ENCODE measurements at places on chromosomes 16 and 17.

- no peak for DNase-seq
These were observed 4.0 kb upstream of the ZC3H18 start for GRCh38 chr16:88566158-88566557.

GRCh38 chr16:66344533-66345145 lies 21.9 kb upstream of the CDH5 start:
- DNase-seq: no peak

DNA sequence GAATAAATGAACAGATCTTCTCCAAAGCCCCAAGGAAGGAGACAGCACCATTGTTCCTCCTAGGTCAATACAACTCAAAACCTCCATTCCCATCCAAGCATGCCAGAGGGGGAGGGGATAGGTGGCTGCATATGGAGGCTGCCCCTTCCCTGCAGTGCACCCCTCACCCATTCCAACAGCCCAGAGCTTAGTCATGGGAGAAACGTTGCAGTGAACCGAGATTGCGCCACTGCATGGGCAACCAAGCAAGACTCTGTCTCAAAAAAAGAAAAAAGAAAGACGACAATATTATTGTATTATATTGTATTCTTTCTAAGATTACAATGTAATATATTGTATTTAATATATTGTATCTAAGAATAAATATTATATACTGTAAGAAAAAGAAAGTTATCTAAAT lies 36.4 kb upstream of the CD300E start:
- DNase-seq: no peak

DNA sequence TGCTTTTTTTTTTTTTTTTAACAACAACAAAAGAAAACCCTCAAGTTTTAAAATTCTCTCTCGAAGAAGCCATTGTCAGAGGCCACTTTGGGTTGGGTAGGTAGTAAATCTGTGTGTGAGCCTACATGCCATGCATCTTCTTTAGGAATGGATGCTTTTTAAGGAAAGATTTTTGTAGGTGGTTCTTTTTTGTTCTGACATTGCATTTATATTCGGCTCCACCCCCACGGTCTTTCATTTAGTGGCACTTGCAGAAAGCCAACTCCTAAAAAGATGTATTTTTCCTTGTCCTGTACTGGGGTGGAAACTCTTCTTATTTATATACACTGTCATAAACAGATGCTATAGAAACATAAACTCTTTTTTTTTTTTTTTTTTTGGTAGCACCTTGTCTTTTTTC lies 35.1 kb downstream of the KCNJ2 start:
- no peak for DNase-seq

DNA sequence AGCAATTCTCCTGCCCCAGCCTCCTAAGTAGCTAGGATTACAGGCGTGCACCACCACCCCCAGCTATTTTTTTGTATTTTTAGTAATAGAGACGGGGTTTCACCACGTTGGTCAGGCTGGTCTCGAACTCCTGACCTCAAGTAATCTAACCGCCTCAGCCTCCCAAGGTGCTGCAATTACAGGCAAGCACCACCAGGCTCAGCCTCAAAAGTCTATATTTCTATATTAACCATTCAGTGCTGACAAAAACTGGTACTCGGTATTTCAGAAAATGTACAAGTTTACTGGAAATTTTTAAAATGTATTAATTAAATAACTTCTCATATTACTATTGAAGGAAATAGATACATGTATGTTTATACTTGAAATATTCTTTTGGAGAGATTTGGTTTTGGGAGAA lies 1.4 kb upstream of the HEXD start:
- no peak for DNase-seq

GRCh38 chr17:80499560-80499959 lies 23.2 kb upstream of the NPTX1 start:
- no peak for DNase-seq

- no peak for DNase-seq
These were observed 6.8 kb upstream of the CCL3L1 start for GRCh38 chr17:36203335-36203734.

DNA sequence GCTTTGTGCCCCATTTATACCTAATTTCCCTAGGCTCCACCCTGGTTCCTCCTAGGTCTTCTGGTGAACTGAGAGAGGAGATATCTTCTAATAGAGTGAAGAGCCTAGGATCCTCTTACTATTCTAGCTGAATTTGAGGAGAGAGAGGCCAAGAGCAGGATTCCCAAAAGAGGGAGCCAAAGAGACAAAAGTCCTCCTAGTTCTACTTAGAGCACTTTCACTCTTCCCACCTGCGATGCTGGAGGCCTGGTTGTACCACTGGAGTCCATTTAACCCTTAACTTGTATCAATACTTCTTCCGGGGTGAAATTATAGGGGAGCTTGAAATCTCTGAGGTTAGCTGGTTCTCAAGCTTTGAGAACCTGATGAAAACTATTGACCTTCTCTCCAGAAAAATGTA lies 3.4 kb upstream of the SSH2 start:
- no peak for DNase-seq

GRCh38 chr17:18039535-18040260 lies 490 bp downstream of the GID4 start:
- peak; percentile 29 for DNase-seq

- no peak for DNase-seq
These were observed 3.7 kb downstream of the CDH1 start for GRCh38 chr16:68740628-68741346.

DNA sequence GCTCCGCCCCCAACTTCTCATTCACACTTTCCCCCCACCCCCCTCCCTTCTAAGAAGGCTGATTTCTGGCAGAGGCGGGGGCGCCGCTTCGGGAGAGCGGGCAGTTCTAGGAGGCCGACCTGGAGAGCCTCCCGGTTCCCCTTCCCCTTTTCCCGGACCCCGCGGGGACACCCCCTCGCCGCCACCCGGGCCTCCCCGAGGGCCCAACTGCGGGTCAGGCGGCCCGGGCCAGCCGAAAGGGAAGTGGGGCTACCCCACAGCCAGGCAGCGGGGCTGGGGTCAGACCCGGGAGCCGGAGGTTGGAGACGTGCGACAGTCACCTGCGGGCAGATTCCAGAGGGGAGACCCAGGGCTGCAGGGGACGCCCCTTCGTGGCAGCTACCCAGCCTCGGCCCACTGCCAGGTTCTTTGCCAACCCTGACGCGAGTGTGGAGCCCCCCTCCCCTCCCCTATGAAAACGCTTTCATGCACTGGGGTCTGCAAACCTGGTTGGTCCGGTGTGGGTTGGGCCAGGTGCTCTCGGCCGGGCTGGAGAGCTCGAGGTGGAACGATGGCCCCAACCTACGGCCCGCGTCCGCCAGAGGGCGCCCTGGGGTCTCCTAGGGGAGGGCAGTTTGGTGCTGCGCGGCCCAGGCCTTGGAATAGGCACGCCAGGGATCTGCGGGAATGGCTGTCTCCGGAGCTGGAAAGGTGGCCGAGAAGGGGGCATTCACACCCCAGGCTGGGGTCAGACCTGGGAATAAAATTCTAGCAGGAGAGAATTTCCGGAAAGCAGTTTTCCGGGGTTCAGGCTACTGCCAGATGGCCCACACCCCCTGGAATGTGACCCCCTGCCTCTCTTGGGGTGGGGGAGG lies 721 bp upstream of the SOCS3 start:
- DNase-seq: peak; percentile 91

DNA sequence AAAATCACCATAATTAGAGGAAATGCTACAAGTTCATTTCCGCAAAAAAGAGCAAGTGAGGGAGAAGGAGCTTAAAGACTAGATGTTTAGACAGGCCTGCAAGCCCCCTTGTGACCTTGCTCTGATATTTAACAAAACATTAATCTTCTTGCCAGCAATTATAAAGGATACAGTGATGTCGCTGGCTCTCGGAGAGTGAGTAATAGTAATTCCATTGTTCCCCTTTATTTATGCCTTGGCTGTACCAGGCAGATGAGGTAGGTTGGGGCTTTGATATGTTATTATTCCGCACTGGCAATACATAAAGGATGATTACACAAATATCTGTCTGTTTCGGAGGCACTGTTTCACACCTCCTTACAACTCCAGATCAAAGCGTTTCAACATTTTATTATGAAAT lies 204.8 kb upstream of the SALL1 start:
- no peak for DNase-seq

DNA sequence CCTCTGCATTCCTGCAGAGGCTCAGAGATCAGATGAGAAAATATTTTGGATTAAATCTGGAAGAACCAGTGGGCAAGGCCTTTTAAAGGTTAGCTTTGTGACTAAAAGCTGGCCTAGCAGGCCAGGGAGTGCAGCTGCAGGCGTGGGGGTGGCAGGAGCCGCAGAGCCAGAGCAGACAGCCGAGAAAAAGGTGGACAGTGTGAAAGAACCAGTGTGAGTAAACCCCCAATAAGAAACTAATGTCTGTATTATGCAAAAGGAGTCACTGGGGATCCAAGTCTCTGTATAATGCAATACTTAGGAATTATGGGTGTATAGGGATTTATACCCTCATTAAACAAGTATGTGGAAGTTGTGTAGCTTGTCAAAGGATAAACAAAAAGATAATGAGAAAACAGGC lies 21.4 kb upstream of the SPACA3 start:
- no peak for DNase-seq

GRCh38 chr17:75412455-75413317 lies 7.2 kb upstream of the GRB2 start:
- peak; percentile 70 for DNase-seq

DNA sequence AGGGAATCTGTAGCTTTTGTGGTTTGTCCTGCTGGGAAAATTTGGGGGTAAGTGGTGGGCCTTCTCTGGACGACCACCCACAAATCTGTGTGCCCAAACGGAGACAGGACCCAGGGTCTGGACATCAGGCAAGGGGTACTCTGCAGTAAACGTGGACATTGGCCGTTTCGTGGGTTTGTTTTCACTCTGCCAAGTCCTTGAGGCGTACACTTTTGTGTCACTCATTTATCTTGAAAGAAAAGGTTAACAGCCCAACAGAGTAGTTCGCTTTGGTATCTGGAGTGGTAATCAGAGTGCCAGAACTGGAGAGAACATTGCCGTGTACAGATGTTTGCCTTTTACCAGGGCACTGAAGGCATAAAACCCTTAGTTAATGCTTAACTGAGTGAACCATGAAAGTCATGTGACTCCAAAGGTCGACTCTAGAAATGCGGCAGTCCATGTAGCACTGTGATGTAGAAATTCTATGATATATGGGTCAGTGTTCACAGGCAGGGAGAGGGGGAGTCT lies 15.4 kb downstream of the NAA60 start:
- DNase-seq: peak; percentile 77

DNA sequence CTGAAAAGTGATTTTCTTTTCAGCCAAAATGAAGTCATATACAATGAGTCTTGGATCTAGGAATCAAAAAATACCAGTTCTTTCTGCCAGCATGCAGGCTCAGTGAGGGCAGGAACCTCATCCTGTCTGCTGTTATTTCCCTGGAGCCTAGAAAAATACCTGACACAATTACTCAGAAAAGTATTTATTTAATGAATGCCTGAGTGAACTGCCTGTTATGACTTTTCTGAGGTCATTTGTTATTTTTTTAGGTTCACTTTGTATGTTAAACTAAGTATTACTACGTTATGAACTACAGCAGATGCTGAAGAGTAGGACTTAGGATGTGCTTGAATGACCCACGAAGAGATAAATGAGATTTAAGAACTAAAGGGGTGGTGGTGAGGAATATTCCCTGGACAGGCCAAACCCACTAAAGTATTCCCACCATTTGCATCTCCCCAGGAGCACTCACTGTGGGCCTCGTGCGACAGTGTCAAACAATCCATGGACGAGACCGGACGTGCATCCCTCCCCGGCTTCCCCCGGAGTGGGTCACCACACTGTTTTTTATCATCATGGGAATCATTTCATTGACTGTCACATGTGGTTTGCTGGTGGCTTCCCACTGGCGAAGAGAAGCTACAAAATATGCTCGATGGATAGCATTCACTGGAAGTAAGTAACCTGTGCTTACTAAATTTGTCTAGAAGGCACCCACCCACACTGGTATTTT lies 17.1 kb upstream of the VWA3A start:
- no peak for DNase-seq
